ENCODE measurements at places on chromosomes 12 and 14. TPM values are rescaled to one million over a fixed set of nuclear protein-coding genes. Genes with fewer than 3 reads are reported as not detected.

Gene ACSM4
- not detected for total RNA-seq

Gene MYF6
- not detected for total RNA-seq

Gene GPR68
- total RNA-seq = not detected

Gene HOXC10
- not detected for total RNA-seq

GRCh38 chr14:63659726-63660125 is 18.1 kb upstream of the WDR89 start:
- no peak for DNase-seq

DNA sequence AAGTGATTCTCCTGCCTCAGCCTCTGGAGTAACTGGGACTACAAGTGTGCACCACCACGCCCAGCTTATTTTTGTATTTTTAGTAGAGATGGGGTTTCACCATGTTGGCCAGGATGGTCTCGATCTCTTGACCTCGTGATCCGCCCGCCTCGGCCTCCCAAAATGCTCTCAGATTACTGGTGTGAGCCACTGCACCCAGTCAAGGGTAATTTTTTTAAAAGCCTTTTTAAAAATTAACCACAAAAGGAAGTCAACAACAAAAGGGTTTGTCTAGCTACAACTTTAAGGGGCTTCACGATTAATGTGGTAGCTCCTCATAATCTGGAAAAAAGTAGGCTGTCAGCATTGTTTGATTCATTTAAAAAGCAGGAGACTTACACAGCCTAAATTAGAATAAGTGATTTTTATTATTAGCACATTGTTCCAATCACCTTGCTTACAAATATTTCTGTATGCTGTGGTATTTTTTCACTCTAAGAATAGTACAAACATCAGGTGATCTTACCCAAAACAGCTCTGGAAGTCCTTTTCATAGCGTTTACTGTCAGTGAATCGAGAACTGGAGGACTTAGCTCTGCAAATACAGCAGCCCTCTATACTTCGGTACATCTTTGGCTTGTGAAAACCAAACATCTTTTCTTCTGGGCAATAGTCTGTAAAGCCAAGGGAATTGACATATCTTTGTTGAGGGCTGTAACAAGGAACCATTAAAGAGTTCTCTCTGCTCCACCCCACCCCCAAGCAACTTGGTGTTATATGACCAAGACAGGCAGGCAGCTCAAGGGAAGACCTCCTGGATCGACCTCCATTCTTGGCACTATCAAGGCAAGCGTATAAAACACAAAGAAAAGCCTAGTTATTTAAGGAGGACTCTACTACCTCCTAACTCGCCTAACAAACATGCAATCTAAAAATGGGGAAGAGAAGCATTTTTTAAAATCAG is 28.1 kb downstream of the SINHCAF start:
- no peak for DNase-seq

DNA sequence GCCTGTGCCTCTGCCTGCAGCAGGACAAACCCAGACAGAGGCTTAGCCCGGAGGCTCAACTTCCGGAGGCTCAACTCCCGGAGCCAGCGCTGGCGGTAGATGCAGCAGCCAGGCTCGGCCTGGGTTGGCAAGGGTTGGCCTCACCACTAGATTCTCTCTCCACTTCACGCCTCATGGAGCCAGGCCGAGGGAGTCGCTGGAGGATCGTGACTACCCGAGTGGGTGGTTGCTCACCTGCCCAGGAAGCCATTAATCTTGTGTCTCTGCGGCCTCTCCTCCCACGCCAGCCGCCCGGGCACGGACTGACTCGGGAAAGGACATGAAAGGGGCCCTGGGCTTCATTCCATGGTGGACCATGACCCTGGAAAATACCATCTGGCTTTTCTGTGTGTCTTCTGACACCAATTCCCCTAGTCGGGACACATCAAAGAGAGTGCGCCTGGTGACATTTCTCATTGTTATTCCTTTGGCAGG is 20.8 kb downstream of the ESRRB start:
- no peak for DNase-seq

DNA sequence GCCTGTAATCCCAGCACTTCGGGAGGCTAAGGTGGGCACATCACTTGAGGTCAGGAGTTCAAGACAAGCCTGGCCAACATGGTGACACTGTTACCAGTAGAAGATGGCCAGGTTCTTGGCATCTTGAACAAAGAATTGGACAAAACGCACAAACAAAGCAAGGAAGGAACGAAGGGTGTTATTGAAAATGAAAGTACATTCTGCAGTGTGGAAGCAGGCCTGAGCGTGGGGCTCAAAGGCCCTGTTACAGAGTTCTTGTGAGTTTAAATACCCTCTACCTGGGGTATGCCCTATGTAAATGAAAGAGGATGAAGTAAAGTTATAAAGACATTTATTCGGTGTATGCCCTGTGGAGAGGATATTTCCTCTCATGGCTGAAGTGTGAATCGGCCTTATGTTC is 20.8 kb upstream of the CDK17 start:
- no peak for DNase-seq
